Testis (tissue), 5 donors: ENCODE measurements at places on chromosomes 3 and 15. TPM values are rescaled to one million over a fixed set of nuclear protein-coding genes. Genes with fewer than 3 reads are reported as not detected.

DNA sequence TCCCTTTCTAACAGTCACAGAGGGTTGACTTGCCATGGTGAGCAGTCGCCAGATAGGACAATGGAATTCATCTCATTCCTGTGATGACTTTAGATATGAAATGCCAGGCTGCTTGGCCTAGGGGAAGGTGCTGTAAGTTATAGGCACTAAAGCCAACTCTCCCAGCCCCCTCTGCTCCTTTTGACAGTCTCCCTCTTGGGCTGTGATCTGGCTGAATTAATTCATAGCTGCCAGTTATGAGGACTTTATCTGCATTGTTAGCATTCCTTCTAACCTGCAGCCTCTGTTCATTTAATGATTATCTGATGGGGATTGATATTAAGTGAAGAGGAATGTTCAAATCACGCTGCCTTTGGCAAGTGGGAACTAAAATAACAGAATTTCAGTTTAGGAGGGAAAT, 427.1 kb upstream of the RASGRP1 start:
- H3K4me1 ChIP-seq: peaks cover 6% of the 10 kb centered on the region
- H3K36me3 ChIP-seq: no peaks in the 10 kb centered on the region
- H3K27me3 ChIP-seq: no peaks in the 10 kb centered on the region
- H3K4me3 ChIP-seq: no peak overlapping the region

The ROPN1 gene
- total RNA-seq: 139 TPM

- H3K27me3 ChIP-seq: no peaks in the 10 kb centered on the region
- H3K4me1 ChIP-seq: peaks cover 11% of the 10 kb centered on the region
- no peaks in the 10 kb centered on the region for H3K36me3 ChIP-seq
- no peak for DNase-seq
Observed at GRCh38 chr3:179453967-179454366, 2.7 kb upstream of the GNB4 start.

GRCh38 chr3:15685927-15686326, 84.4 kb downstream of the BTD start:
- H3K27ac ChIP-seq: no peak overlapping the region
- DNase-seq: no peak

The GLDN gene
- total RNA-seq: 1.3 TPM
